ENCODE measurements at places on chromosomes 16 and 17.
A peak's percentile ranks its signal among the peaks of the same experiment; 100 is the strongest.

GRCh38 chr17:41451154-41451728 lies 10.5 kb upstream of the KRT38 start:
- no peak for DNase-seq

- no peak for DNase-seq
Measured at GRCh38 chr16:69890114-69890891, 60.8 kb upstream of the CLEC18A start.

GRCh38 chr17:3929181-3929580 lies 12.9 kb upstream of the P2RX1 start:
- no peak for DNase-seq

DNA sequence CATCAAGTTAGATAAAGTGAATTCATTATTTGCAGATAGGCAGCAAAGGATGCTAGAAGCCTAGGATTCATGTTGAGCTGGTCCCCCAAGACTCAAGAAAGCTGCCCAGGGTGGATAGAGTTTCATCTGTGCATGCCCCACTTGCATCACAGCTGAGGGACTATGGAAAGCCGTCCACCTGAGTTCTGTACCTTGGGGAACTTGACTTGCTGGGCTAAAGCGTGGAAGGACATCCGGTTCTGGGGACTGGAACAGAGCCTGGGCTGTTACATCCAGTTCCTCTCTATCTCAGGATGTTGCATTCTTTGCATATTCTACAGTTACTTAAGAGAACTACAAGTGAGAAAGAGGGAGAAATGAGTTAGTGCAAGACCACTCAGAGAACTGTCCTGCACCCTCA lies 458.4 kb downstream of the SHISA9 start:
- no peak for DNase-seq

DNA sequence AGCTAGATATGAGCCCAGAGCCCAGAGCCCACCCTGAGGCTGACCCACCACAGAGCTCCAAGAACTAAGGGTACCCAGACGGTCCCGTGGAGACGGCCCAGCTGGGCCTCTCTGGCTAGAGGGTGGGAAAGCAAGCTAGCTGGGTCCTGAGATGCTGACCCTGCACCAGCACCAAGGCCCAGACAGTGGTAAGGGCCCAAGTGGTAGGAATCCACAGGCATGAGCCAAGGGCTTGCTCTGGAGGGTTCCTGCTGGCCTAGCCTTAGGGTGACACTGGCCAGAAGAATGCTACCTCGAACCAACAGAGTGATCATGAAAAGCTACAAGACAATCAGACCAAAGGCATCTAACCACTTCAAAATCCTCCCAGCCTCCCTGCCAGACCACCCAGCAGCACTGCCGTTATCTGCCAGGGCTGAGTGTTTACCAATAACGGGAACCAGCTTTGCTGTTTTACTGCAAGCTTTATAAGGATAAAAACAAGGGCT lies 13.2 kb downstream of the HIC1 start:
- no peak for DNase-seq

DNA sequence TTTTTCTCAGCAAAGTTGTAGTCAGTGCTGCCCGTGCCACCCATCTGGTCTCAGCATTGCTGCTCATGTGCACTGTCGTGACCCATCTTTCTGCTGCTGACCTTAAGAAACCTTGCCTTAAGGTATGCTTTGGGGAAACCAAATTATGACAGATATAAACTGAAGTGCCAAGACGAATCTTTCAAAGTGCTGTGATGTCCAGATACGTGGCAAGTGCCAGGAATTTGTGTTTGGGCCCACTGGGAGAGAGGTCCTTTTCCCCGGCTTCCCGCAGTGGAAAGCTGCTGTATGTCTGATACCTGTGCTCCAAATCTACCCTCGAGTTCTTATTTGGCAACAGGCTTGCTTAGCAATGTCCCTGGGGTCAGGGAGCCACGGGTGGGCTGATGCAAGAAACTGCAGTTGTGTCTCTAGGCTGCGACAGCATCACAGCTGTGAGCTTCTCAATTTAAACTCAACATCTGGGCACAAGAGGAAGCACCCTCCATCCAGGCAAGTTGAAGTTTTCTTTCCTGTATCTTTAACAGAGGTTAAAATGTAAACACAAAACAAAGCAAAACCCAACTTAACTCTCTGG lies 30.3 kb upstream of the TOX3 start:
- DNase-seq, result no peak

- no peak for DNase-seq
Measured at GRCh38 chr17:78146881-78147280, 696 bp downstream of the C17orf99 start.

GRCh38 chr17:29451121-29451742 lies 61.1 kb downstream of the TAOK1 start:
- DNase-seq, result no peak

DNA sequence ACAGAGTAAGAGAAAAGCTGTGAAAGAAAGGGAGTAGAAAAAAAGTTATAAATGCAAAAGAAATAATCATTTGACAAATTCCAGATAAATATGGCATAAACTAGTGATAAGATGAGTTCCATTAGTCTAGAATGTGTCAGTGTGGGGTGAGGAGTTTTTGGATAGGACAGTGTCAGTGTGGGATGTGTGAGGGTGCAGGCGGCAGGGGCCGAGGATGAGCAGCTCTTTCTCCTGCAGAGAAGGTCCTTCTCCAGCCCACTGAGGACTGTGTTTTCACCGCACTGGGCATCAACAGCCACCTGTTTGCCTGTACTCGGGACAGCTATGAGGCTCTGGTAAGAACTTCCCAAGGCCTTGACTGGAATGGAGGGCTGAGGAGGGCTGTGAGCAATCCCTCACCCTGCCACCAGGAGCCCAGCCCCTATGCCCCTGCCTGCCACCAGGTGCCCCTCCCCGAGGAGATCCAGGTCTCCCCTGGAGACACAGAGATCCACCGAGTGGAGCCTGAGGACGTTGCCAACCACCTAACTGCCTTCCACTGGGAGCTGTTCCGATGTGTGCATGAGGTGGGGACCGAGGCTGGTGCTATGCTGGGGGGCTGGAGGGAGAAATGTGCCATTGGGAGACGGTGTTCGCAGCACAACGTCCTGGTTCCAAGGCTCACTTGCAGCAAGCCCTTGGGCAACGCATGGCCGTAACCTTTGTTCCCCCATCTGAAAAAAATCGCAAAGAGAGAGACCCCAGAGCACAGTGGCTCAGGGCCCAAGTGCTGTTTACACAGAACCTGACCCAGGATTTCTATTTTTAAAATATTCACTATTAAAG lies 13.1 kb downstream of the RAPGEFL1 start:
- peak; percentile 19 for DNase-seq

GRCh38 chr17:5555254-5555653 lies 29.1 kb downstream of the NLRP1 start:
- no peak for DNase-seq

- DNase-seq, result no peak
Measured at GRCh38 chr16:11950388-11950787, 8.5 kb upstream of the NPIPB2 start.

DNA sequence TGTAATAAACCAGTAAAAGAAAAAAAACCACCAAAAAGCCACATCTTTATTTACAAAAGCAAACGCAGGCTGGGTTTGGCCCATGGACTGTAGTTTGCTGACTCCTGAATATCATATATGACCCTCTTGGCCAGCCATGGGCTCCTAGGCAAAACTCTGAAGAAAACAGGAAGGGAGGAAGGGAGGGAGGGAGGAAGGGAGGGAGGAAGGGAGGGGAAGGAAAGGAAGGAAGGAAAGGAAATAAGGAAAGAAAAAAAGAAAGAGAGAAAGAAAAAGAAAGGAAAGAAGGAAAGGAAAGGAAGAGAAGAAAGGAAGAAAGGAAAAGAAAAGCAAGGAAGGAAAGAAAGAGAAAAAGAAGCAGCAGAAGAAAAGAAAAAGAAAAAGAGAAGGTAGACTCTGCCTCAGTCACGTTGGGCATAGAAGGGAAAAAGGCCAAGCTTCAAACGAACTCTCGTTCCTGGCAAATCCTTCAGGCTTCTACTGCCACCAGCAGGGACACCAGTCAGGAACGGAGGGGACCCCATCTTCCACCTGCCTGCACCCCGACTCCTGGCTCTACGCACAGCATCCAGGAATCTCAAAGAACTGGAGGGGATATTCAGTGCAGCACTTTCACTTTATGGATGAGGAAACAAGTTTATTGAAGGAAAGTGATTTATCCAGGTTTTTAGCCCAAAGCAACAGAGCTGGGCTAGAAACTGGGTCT lies 22.1 kb downstream of the CDC42EP4 start:
- DNase-seq, result no peak

- DNase-seq, result no peak
Measured at GRCh38 chr17:59652119-59652518, 32.4 kb downstream of the CLTC start.

DNA sequence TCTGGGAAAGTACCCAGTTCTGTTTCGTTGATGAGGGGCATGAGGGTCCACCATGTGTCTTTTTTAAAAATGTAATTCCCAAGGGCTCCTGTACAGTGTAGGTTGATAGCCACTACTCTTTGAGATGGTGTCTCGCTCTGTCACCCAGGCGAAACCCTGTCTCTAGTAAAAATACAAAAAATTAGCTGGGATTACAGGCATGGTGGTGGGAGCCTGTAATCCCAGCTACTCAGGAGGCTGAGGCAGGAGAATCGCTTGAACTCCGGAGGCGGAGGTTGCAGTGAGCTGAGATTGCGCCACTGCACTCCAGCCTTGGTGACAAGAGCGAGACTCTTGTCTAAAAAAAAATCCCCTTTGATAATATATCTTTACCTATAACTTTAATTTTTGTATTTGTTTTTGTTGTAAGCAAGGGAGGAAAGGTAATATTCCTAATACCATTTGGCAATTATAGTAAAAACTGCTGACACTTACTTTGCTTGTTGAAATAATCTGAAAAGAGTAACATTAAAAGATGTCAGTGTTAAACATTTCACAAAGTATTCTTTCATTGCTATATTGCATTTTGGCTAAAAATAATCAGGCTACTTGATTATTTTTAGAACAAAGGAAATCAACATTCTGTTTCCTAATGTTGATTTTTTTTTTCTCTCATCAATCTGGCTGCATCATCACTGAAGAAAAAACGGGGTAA lies 11.8 kb downstream of the KPNA2 start:
- DNase-seq, result no peak

DNA sequence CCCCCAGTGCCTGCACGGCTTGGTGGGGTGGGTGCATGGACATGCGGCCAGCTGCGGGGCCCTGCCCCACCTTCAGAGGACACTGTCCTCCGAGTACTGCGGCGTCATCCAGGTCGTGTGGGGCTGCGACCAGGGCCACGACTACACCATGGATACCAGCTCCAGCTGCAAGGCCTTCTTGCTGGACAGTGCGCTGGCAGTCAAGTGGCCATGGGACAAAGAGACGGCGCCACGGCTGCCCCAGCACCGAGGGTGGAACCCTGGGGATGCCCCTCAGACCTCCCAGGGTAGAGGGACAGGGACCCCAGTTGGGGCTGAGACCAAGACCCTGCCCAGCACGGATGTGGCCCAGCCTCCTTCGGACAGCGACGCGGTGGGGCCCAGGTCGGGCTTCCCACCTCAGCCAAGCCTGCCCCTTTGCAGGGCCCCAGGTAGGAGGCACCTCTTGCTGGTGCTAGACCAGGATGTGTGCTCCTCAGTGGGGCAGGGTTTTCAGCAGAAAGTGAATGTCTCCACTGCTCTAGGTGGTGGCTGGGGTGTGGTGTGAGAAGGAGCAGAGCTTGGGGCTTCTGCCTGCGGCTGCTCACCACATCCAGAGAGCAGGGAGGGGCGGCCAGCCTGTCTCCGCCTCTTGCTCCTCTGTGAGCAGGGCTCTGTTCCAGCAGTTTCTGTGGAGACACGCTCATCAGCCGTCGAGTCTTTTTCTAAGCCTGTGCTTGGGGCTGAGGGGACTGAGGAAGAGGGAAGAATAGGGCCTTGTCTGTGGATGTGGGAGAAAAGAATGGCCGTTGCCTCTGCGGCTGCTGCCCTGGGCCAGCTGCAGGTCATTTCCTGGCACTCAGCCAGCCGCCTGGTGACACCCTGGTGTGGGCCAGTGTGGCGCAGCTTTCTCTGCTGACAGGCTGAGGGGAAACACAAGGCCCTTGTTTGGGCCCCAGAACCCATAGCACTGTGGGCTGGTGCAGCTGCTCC lies 2.2 kb downstream of the ZNF276 start:
- DNase-seq, result peak; percentile 97

Measured in T-helper 2 cell (primary cell).